Esophagus squamous epithelium (tissue), 5 donors: ENCODE measurements at places on chromosomes 3 and 15.

DNA sequence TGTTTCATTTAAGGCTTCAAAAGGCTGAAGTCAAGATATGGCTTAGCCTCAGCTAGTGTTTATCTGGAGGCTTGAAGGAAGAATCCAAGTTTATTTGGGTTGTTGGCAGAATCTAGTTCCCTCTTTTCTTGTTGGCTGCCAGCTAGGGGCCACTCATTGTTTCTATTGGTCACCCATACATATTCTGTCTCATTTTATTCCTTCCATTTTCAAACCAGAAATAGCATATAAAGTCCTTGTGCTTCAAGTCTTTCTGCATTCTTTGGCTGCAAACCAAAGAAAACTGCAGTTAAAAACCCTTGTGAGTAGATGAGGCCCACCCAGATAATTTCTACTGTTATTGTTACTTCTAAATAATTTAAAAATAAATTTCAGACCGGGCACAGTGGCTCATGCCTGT, 301.7 kb downstream of the OXSM start:
- no peak for DNase-seq

DNA sequence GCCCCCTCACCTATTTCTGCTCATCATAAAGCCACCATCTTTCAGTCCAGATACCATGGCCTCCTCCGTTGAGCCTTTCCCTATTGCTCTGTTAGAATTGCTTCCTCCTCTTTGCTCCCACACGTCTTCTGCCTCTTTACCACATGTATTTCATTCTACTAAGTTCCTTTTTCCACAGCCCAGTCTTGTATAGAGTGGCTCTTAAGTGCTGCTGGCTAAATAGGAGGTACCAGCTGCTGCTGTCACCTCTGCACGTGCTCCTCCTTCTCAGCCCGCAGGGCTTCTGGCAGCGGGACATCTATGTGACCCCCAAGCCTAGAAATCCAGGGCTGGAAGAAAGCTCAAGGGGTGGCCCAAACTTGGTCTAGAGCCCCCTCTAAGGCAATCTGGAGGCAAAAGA, 38.8 kb upstream of the PLXND1 start:
- DNase-seq, result no peak

DNA sequence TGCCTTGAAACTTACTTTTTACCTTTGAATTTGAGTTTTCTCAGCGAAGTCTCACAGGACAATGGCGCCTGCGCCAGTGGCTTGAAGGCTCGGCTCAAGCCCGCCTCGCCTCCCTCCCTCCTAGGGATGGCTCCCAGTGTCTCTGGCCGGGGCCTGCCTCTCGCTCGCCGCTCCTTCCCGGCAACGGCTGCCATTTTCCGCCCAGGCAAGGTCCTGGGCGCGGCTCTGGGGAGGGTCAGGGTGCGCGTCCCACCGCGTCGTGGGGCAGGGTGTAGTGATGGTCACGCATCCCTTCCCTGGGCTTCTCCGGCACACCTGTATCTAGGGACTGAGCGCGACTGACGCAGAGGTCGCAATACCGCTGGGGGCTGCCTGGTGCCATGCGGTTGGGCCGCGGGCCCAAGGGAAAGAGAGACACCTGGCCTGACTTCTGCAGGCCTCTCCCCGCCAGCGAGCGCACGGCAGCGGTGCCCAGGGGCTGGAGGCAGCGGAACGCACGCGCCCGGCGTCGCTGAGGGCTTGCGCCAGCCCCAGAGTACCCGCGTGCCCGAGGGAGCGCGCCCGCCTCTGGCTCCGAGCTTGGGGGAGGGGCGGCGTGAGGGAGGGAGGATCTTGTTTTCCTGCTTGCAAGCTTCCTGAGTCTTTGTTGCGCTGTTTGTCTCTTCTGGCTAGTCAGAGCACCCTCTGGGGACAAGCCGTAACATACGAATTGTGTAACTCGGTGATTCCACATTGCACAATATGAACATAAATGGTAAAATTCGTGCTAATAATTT, 20.7 kb upstream of the FEM1B start:
- DNase-seq, result no peak

DNA sequence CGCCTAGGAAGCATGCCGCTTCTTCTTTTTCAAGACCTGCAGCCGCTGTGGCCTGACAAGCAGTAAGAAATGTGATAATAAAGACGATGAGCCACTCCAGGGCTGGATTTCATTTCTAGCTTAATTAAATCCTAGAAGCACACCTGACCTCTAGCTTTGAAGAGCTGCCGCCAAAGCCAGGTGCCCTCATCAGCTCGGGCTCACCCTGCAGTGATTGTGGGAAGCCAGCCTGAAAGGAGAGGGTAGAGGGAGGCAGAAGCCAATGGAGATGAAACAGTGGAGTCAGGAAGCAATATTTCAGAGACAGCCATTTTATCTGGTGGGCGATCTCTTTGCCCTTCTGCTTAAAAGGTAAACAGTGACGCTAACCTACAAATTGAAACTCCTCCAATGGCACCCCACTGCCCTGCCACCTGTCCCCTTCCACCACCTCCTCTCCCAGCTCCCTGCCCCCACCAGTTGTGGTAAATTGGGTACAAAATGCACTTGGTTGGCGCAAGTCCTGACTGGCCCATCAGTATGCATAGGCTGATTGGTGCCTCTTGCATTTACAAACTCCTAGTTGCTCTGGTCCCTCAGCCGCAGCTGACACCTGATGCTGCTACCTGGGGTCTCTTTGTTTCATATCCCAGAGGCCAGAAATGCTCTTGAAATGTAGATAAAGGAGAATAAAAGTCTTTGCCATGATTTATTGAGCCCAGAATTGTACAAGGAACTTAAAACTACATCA, 385.3 kb downstream of the PDCD6IP start:
- DNase-seq, result no peak

DNA sequence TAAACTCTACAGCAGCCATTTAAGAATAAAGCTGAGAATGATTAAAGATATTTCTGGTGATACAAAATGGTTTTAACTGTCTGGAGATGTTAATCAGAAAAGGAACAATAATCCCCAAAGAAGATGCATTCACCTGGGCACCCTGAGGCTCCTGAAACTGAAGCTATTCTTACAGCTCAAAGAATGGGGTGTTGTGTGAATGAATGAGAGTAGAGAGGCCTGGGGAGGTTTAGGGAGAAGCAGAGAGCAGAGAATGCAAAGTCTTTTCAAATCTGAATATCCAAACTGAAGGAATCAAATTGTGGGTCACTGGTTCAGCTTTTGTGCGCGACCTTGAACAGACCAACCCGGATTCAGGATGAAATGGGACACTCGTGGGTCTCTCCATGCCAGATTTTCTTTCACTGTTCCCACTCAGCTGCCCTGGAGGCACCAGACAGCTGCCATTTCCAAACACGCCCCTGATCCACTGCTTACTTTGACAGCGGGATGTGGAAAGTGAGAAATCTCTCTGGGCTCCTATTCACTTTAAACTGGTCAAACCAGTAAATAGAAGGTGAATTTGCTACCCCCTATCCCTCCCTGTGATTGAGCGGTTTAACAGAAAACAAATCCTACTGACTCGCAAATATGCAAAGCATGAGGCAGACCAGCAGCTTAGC, 485.5 kb upstream of the THBS1 start:
- DNase-seq, result no peak

DNA sequence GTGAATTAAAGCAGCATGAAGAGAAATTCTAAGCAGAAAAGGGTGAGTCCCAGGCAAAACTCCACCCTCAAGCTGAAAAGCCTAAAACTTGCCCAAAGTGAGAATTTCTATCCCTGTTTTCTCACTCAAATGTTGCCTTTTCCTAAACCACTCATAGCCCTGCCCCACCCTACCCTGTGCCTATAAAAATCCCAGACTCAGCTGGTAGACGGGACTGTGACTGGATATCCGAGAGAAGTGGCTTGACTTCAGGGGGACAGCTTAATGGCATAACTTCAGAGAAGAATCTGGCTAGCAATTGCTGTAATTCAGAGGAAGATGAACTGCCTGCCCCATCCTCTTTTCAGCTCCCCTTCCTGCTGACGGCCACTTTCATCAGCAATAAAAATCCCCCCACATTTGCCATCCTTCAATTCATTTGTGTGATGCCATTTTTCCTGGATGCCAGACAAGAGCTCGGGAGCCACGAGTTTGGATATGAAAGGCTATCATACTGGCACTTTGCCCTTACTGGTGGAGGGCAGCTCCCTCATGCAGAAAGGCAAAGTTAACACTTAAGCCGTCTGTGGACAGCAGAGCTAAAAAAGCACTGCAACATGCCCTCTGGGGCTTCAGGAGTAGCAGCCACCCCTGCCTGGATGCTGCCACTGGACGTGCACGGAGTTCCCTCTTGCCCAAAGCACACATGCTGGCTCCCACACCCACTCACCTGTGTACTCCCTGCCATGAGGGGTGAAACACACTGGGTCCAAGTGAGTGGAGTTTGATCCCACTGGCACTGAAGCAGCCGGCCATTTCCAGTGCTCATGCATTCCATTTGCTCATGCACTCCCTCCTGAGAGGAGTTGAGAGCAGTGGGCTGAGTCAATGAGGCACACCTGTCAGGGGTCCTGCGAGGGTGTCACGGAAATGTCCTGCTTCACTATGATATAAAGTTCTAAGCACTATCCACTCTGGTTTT, 670.6 kb downstream of the PLOD2 start:
- no peak for DNase-seq

DNA sequence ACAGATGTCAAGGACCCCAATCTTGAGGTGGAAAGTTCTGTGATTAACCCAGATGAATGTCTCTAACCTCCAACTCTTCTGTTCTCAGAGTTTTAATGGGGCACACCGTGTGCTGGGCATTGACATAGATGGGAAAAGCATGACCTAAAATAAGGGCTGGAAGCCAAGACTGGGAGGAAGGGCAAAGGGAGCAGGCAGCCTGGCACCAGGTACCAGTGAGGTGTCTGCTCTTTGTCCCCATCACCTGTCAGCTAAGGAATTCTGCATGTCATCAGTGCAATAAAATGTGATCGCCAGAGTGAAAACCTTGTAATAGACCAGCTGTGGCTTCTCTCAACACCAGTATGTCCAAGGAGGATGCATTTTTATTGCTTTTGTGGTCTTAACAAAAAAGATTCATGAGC, 143.5 kb upstream of the TPM1 start:
- no peak for DNase-seq

DNA sequence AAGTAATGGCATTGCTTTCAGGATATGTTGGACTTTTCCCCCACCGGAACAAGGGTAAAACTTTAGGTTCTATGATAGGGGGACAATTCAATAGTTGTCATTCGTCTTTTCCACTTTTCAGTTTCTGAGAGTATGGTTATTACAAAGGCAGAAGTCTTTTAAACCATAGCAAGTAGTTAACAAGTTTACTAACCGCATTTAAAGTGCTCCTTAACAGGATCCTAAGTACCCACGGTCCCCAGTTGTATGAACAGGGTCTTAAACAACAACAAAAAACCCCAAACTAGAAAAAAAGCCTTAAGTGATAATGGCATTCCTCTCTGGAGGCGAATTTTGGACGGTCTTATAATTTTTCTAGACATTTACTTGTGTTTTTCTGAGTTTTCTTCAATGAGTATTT, 831 bp downstream of the IFT57 start:
- DNase-seq, result no peak

- DNase-seq, result no peak
These were observed 57.7 kb downstream of the PRTG start for GRCh38 chr15:55685286-55685685.

DNA sequence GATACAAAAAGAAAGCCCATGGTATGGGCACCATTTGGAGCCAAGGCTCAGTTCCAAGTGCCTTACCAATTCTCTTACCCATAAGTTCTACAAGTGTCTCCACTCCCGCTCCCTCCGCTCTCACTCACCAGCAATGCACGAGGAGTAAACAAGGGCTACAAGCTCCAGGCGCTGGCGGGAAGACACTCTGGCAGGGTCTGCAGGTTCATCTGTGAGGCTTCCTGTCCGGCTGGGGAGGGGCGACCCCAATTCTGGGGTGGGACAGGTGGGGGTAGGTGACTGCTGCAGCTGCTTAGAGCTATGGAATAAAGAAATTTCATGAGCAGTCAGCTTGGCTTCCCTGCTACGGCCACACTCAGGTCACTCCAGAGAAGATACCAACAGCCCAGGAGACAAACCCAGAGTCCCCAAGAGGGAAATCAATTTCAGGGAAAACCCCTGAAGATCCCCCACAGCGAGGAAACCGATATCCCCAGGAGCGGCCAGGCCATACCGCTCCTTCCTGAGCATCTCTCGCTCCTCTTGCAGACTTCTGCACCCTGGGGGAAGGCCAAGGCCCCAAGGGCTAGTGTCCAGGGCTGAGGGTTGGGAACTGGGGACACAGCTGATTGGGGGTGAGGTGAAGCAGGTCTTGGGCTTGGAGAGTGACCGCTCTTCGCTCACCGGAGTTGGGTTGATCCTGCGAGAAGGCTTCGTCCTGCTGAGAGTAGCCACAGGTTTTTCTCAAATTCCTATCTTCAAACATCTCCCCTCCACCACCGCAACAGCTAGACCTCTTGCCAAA, 1.4 kb downstream of the CDAN1 start:
- no peak for DNase-seq

DNA sequence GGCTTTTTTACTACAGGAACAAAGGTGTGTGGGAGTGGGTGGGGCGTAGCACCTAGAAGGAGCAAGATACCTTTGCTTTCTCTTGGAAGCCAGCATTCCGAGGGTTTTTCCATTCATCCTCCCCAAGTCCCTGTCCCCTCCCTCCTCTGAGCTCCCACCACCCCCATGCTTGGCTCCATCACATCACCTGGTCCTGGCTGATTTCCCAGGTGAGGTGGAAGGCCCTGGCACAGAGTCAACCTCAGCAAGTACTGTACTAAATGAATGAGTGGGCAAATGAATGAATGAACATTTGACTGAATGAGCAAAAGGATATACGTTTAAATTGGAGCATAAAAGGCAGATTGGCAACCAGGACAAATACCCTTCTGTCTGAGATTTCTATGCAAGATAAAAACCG, 45.4 kb downstream of the DZIP1L start:
- no peak for DNase-seq

- no peak for DNase-seq
These were observed 11.3 kb downstream of the DNAAF4 start for GRCh38 chr15:55496716-55497115.

DNA sequence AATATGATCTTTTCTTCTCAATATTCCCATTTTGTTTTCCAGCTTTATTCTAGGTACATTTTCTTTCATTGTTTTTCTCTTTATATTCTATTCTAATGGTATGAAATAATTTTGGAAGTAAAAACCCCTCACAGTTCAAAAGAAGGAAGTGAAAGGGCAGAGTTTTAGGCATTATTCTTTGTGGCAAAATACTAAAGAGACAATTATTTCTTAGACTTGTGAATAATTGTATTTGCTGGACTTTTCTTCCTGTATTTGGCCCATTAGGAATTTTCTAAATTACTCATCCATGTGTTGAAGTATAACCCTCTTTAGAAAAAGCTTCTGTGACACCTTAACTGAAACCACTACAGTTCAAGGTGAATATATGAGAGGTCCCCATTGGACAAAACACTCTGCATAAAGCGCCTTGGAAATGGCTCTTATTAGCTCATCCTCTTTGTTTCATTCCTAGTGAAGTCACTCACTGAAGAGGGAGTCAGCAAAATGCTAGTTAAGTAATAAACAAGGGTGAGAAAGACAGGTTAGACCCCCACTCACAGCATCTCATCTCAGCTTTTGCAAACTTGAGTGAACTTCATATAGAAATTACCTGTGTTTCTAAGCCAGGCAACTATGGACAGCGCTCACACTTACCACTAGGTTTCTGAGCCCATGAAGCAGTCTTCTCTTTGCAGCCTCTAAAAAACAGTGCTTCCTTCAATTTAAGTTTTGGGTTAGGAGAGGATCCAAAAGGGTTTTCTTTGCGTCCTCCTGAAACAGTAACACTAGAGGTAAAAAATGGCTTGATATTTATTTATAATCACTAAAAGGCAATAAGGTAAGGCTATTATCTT, 327.5 kb downstream of the ARPP21 start:
- no peak for DNase-seq

GRCh38 chr3:143252931-143253330, 133.4 kb downstream of the CHST2 start:
- DNase-seq, result no peak
